ENCODE measurements at places on chromosomes 16 and 17. TPM values are rescaled to one million over a fixed set of nuclear protein-coding genes. Genes with fewer than 3 reads are reported as not detected.

- H3K4me3 ChIP-seq: no peak overlapping the region
- H3K36me3 ChIP-seq: no peaks in the 10 kb centered on the region
- peak; percentile 7 for DNase-seq
- H3K4me1 ChIP-seq: no peaks in the 10 kb centered on the region
Observed at GRCh38 chr16:51577621-51578303, 426.7 kb upstream of the SALL1 start.

DNA sequence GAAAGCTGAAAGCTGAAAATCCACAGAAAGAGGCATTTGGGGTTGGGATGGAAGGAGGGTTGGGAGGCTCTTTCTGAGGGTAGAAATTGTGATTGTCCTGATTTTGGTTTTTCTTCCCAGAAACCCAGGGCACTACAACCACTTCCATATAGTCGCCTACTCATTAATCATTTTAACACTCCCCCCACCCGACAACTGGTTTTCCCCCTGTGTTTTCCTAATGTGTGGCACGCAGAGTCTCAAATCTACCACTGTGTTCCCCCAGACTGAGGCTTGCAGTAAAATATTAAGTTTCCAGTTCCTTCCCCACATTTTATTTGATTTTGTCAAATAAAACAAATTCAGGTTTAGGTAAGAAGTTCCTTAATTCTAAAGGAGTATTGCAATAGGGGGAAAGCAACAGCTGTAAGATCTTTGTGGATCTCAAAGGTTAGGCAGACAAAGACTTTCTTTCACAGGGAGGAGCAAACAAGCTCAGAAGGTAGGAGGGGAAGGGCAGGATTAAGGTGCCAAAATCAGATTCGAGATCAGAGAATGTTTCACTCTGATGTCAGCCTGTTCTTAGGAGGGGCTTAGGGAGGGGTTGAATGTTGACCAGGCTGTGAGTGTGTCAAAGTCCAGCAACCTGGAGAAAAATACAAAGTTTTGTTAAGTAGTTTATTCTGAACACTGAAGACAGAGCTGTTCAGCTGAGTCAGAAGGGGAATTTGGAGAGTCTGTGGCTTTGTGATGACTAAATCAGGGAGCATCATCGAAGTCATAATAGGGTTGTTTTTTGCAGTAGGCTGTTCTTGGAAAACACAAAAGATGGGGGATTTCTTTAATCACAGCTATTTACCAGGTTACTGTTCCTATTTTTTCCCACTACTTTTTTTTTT, 3.6 kb downstream of the ZNF267 start:
- peak overlapping the region; percentile 26 for H3K27ac ChIP-seq
- H3K4me1 ChIP-seq: no peaks in the 10 kb centered on the region
- no peaks in the 10 kb centered on the region for H3K27me3 ChIP-seq
- H3K36me3 ChIP-seq: no peaks in the 10 kb centered on the region

GRCh38 chr16:19118938-19119431, 5.2 kb downstream of the ITPRIPL2 start:
- H3K4me1 ChIP-seq: peaks cover 50% of the 10 kb centered on the region
- DNase-seq: peak; percentile 61
- H3K27me3 ChIP-seq: no peaks in the 10 kb centered on the region
- H3K4me3 ChIP-seq: no peak overlapping the region
- peaks cover 15% of the 10 kb centered on the region for H3K36me3 ChIP-seq

- no peaks in the 10 kb centered on the region for H3K27me3 ChIP-seq
- no peak overlapping the region for H3K27ac ChIP-seq
Observed at GRCh38 chr16:30119428-30119827, 3.6 kb downstream of the MAPK3 start.

GRCh38 chr16:2468233-2468724, 2.8 kb upstream of the NTN3 start:
- no peaks in the 10 kb centered on the region for H3K27me3 ChIP-seq
- DNase-seq: peak; percentile 70
- no peak overlapping the region for H3K4me3 ChIP-seq
- no peak overlapping the region for H3K27ac ChIP-seq
- H3K4me1 ChIP-seq: peaks cover 13% of the 10 kb centered on the region
- no peaks in the 10 kb centered on the region for H3K36me3 ChIP-seq

DNA sequence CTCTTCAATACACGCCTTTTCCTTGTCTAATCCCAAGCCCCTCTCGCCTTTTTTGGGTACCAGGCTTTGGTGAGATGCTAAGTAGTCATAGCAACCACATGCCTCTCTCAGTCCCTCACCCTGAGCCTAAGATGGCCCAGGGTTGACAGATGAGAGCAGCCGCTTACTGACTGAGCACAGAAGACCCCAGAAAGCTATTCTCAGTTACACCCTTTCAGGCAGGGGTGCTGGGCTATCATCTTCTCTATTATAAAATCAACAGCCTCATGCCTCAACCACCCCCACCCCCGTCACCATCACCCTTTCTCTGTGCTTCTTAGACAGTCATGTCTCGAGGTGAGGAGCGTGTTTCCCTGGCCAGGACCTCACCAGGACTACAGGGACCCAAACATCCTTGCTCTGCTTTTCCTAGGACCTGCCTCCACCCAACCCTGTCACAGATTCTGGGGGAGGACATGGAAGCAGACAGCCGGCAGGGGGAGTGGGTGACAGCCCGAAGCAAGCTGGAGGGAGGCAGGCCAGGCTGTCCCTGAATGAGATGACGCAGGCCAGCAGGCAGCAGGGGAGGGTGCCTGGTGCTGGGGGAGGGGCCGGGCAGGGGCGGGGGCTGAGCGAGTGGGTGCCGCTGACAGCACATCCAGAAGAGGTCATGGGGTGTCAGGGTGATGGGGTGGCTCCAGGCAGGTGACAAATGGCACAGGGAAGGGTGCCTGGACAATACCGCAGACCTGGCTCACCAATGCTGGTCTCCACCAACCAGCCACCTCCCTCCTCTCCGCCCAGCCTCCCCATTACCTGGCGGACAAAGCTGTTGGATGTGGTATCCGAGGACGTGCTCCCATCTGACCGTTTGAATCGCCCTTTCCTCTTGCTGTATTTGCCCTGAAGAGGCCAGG, 3.1 kb downstream of the CACNB1 start:
- H3K27me3 ChIP-seq: no peaks in the 10 kb centered on the region
- peaks cover 8% of the 10 kb centered on the region for H3K36me3 ChIP-seq
- peaks cover 15% of the 10 kb centered on the region for H3K4me1 ChIP-seq
- H3K27ac ChIP-seq: peak overlapping the region; percentile 82
- H3K4me3 ChIP-seq: no peak overlapping the region
- DNase-seq: peak; percentile 61

GRCh38 chr16:47143677-47144558, at the start of gene NETO2:
Gene NETO2, minus strand, starts transcription at chr16:47143945. Its CDS starts 333 bp downstream, at chr16:47143612.
- peak; percentile 51 for DNase-seq
- H3K27ac ChIP-seq: peak within 1 kb of the TSS; percentile 68
- H3K27me3 ChIP-seq: no peaks in the 10 kb centered on the region
- peak within 1 kb of the TSS; percentile 63 for H3K4me3 ChIP-seq

DNA sequence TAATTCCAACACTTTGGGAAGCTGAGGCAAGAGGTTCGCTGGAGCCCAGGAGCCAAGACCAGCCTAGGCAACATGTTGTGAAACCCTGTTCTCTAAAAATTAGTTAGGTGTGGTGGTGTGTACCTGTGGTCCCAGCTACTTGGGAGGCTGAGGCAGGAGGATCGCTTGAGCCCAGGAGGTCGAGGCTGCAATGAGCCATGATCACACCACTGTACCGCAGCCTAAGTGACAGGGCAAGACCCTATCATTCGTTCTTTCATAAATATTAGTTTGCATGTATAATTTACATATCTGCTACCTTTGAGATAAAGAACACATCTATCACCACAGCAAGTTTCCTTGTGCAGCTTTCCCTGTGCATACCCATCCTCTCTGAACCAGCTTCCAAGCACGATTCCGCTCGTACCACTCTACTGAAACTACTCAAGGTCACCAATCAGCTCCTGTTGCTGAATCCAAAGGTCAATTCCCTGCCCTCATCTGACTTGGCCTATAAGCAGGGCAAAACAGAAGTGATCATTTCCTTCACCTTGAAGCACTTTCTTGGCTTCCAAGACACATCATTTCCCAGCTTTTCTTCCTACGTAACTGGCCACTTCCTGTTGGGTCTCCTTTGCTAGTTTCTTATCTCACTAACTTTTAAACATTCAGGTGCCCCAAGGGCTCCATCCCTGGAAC, 49.1 kb downstream of the GRB2 start:
- no peak for DNase-seq
- peak overlapping the region; percentile 45 for H3K27ac ChIP-seq
- no peak overlapping the region for H3K4me3 ChIP-seq
- no peaks in the 10 kb centered on the region for H3K36me3 ChIP-seq
- H3K4me1 ChIP-seq: peaks cover 14% of the 10 kb centered on the region

- peak; percentile 66 for DNase-seq
- H3K4me1 ChIP-seq: peaks cover 10% of the 10 kb centered on the region
- peak overlapping the region; percentile 93 for H3K27ac ChIP-seq
- H3K4me3 ChIP-seq: peak overlapping the region; percentile 92
- no peaks in the 10 kb centered on the region for H3K36me3 ChIP-seq
Observed at GRCh38 chr16:23148513-23149266, 562 bp downstream of the USP31 start.

DNA sequence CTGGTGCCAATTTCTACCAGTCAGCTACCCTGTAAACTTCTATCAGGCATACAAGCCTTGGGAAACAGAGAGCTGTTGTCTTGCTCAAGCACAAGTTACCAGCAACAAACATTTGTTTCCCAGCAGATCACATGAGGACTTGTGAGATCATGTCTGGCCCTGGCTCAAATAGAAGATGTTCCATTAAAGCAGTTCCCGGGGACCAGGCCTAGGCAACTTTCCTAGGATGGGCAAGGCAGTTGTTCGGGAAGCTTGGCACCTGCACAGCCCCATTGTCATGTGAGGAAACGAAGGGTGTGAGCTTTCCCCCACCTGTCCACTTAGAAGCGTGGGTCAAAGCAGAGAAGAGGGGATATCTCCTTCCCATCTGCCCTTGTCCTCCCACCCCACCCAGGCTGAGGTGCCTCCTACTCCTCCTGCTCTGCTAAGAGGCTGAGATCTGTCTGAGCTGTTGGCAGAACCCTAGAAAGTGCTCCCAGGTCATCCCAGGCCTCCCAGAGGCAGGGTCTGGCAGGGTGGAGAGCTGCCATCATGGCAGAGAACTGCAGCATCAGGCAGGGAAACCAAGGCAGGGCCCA, 11.2 kb upstream of the SLC47A2 start:
- DNase-seq: peak; percentile 92
- no peak overlapping the region for H3K4me3 ChIP-seq
- H3K27ac ChIP-seq: peak overlapping the region; percentile 91

Gene CD7
- 2.3 TPM for total RNA-seq

Gene ZFP3
- 7.3 TPM for total RNA-seq

Gene DDX42
- total RNA-seq: 91.8 TPM

Gene BCO1
- 0.77 TPM for total RNA-seq
